ENCODE measurements at places on chromosomes 7 and 10.

DNA sequence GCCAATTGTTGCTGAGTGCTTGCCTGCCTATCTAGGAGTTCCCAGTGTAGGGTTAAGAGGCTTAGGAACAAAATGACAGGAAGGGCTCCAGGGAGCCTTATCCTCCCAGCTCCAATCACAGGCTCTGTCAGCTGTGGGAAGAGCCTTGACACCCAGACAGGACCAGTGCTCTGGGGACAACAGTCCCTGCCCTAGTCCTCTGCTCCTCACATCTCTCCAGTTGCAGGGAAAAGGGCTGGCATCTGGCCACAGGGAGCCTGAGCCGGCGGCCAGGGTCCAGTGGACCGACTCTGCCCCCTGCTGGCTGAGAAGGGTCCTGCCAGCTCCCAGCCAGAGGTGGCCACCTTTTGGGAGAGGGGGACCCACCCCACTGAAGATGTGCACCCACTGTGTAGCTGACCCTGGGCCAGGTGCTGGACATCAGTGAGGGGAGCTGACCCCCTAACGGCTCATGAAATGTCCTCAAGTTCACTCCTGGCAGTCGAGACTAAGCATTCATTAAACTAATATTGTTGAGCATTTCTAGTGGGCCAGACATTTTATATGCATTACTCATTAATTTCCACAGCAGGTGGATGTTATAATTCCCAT, 17.6 kb downstream of the DNAJB12 start:
- no peak for DNase-seq

DNA sequence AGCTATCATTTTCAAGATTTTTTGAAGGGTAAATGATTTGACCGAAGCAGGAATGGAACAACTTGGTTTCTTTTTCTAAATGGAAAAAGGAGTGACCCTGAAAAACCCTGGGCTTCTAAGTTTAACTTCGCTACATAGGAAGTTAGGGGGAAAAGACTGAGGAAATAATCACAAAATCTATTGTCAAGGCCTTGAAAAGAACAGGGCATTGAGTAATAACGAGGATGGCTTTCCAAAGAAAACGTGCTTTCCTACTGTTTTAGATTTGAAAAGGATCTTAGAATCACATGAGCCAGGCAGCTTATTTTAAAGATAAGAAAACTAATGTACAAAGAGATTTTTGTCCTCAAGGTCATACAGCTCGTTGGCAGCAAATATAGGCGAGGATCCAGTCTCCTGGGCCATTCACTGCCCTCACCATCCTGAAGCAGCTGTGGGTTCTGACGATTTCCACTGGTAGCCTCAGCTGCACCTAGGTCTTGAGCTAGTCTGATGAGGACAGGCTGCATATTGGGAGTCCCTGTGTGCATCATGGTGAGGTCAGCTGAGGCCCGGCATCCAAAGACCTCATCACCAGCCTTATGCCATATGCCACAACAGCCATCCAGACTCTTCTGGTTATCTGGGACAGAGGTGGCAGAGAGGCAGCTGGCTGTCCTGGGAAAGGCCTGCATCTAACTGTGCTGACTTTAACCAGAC, 384.7 kb upstream of the NRP1 start:
- DNase-seq, result no peak

DNA sequence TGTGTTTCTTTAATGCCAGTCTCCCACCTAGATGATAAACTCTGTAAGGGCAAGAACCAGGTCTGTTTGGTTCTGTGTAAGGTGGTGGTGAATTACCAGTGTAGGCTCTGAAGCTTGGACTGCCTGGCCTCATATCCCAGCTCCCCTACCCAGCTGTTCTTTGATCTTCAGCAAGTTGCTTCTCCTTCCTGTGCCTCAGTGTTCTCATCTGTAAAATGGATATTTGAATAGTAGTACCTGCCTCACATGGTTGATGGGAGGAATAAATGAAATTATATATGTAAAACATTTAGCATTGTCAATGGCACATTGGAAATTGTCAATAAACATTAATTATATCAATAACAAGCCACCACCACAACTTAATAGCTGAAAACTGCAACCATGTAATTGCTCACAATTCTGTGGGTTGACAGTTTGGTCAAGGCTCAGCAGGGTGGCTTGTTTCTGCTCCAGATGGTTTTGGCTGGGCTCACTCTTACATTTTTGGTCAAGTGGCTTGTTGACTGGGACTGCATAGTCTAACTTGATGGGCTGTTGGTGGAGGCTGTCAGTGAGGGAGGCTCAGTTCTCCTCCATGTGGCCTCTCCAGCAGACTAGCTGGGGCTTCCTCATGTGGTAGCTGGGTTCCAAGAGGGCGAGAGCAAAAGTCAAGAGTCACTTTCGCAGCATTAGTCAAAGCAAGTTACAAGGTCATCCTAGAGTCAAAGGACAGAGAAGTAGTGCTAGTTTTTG, 84.5 kb upstream of the DUSP5 start:
- no peak for DNase-seq

GRCh38 chr10:27235706-27236105, 4.9 kb downstream of the ACBD5 start:
- no peak for DNase-seq

GRCh38 chr7:95758187-95758586, 14.2 kb upstream of the DYNC1I1 start:
- DNase-seq, result no peak

- no peak for DNase-seq
These were observed 72.0 kb downstream of the KCNMA1 start for GRCh38 chr10:77565590-77566023.

GRCh38 chr7:67535241-67535989, 538.8 kb downstream of the TYW1 start:
- no peak for DNase-seq

DNA sequence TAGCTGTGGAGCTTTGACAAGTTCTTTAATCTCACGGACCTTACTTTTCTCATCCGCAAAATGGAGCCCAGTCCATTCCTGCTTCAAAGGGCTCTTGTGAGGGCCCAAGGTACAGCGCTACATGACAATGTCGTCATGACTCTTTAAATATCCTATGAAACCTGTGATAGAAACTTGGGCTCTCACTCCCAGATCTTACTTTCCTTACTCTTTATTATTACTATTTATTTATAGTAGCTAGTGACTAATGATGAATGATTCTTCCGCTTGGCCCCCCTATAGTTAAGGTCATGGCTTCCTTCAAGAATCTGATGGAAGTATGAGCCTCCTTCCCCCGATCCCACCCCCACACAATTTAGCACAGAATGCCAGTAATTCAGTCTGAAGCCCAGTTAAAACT, 41.9 kb downstream of the RBM20 start:
- no peak for DNase-seq

GRCh38 chr7:106597014-106597413, 63.9 kb downstream of the CCDC71L start:
- DNase-seq, result no peak

GRCh38 chr10:86440874-86441843, 74.6 kb upstream of the GRID1 start:
- no peak for DNase-seq

DNA sequence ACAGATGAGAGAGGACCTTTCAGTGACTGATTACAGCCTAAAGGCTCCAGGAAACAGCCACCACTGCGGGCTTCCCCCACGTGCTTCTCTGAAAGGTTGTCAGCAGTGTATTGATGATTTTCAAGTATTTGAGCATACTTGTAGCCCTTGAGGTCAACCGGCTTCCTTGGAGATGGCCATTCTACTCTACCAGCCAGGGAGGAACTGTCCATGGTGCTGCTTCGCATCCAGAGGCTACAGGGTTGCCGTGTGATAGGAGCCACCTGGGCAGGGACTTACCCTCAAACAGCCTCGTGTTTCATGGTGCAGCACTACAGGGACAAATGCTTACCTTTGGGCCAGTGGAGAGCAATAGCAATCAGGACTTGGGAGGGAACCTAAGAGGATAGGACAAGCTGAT, 179.5 kb downstream of the DPP6 start:
- DNase-seq, result no peak

DNA sequence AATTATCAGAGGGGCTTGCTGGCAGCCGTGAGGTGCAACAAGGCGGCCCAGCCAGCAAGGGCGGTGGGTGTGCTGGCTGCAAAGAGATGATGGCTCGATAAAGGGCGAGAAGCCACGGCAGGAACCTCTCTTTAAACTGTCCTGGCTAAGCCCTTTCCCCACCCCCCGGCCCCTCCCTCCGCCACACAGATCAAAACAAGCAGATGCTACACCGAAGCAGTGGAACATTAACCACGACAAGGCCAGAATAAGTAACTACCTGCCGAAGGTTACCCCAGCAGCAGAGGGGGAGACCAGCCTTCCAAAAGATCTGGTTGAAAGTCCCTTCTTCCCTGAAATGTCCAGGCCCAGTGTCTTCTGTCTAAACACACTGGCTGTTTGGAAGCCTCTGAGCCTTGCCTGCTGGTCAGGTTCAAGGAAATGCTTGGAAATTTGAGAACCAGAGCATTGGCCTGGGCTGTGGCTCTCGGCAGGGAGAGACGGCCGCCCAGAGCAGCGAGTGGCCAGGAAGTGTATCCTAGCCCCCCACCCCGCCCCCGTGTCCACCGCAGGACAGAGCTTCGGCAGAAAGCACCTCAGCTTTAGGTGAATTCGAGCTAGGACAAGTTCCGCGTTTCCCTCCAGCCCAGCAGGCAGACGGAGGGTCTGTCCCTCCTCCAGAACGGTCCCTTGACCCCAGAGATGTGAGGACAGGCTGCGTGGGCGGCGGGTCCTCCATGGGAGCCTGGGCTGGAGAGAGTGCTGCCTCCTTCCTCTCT, 2.1 kb downstream of the FAM20C start:
- DNase-seq, result no peak

- no peak for DNase-seq
These were observed 3.9 kb upstream of the TOMM7 start for GRCh38 chr7:22826593-22826992.

DNA sequence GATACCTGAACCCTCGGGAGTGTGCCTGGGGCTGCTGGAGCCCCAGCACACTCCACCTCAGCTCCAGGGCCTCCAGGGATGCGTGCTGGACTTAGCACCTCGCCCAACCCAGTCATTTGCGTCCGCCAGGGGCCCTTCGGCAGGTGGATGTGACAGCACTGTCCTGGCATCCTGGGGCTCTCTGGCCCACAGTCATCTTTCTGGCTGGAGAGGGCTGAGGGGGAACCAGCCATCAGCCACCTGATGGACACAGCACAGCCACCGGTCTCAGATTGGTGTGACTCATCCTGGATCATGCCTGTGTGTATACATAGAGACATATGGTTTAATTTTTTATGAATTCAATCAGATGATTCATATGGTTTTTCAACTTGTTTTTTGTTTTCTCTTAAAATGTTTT, 11.1 kb downstream of the ZNF775 start:
- no peak for DNase-seq

DNA sequence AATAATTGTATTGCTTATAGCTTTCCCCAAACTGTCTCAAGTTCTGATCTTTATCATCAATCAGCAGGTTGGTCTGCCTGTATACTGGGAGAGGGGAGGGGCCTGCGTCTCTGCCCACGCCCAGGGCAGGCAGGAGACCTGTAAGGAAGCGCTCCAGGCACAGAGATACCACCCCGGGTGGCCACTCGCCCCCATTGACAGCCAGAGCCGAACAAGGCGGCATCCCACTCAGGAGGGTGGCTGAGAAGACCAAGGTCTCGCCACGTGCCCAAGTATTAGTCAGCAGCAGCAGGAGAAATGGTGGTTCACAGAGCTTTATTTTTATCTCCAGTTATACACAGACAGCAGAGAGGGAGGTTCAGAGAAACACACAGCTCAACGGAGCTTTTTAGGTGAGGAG, 7.2 kb downstream of the STK32C start:
- no peak for DNase-seq

DNA sequence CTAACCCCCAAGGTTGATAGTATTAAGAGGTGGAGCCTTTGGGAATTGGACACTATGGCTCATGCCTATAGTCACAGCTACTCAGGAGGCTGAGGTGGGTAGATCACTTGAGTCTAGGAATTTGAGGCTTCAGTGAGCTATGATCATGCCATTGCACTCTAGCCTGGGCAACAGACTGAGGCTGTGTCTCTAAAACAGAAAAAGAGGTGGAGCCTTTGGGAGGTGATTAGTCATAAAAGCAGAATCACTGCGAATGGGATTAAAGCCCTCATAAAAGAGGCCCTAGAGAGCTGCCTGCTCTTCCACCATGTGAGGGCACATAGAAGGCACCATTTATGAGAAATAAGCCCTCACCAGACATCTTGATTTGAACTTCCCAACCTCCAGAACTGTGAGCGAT, 81.9 kb downstream of the SKAP2 start:
- no peak for DNase-seq

- DNase-seq, result no peak
These were observed 297.7 kb upstream of the LRGUK start for GRCh38 chr7:133829336-133829897.

DNA sequence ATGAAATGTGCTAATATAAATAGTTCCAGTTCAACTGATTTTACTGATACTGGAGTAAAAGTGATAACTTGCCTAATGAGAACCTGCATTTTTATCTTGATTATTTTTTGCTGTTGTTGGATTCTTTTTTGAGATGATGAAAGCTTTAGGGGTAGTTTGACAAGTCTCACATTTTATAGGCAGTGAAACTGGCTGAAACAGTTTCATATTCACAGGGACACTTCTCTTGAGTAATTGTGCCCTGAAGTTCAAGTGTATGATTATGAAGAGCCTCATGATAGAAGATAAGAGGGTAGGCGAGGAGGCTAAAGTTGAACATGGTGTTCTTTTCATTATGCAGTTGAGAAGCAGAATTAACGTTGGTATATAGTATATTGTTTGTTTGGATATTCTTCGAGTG, 5.1 kb downstream of the AUTS2 start:
- no peak for DNase-seq

GRCh38 chr10:114380060-114380459, 24.2 kb downstream of the AFAP1L2 start:
- no peak for DNase-seq

- DNase-seq, result no peak
These were observed 94.0 kb downstream of the SORBS1 start for GRCh38 chr10:95467162-95467599.

DNA sequence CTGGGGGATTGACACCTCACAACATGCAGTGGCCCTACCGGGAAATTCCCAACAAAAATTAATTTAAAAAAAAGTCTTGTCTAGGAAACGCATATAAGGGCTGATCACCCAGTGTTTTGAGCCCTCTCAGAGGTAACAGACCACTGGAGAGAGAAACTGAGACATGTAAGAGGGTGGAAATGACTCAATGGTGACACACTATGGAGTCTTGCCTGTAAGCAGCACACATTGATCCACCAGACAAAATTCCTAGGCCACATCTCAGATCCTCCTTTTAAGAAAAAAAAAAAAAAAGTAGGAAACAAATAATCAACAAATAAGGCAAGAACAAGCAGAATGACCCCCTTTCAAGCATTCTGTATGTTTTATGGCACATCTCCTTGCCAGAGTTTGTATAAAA, 296.2 kb downstream of the MAGI2 start:
- DNase-seq, result no peak

- no peak for DNase-seq
These were observed 6.4 kb upstream of the TSPAN12 start for GRCh38 chr7:120864141-120864900.

- no peak for DNase-seq
These were observed 379.0 kb upstream of the FZD8 start for GRCh38 chr10:36021096-36021495.

- no peak for DNase-seq
These were observed 55.3 kb downstream of the CH25H start for GRCh38 chr10:89151857-89152256.

- DNase-seq, result peak; percentile 84
These were observed 15.6 kb upstream of the PPIF start for GRCh38 chr10:79331709-79332108.

GRCh38 chr10:73744664-73744975, 448 bp downstream of the SEC24C start:
- DNase-seq, result no peak

- DNase-seq, result no peak
These were observed 202.8 kb downstream of the NEBL start for GRCh38 chr10:20694296-20694695.

- DNase-seq, result no peak
These were observed 51.5 kb downstream of the LRRC4 start for GRCh38 chr7:127979728-127980126.
